ENCODE measurements at places on chromosomes 6 and 20.

- no peak for DNase-seq
These were observed 15.0 kb downstream of the ELOVL5 start for GRCh38 chr6:53333439-53334408.

- no peak for DNase-seq
These were observed 475.9 kb upstream of the MARCKS start for GRCh38 chr6:113381232-113381631.

DNA sequence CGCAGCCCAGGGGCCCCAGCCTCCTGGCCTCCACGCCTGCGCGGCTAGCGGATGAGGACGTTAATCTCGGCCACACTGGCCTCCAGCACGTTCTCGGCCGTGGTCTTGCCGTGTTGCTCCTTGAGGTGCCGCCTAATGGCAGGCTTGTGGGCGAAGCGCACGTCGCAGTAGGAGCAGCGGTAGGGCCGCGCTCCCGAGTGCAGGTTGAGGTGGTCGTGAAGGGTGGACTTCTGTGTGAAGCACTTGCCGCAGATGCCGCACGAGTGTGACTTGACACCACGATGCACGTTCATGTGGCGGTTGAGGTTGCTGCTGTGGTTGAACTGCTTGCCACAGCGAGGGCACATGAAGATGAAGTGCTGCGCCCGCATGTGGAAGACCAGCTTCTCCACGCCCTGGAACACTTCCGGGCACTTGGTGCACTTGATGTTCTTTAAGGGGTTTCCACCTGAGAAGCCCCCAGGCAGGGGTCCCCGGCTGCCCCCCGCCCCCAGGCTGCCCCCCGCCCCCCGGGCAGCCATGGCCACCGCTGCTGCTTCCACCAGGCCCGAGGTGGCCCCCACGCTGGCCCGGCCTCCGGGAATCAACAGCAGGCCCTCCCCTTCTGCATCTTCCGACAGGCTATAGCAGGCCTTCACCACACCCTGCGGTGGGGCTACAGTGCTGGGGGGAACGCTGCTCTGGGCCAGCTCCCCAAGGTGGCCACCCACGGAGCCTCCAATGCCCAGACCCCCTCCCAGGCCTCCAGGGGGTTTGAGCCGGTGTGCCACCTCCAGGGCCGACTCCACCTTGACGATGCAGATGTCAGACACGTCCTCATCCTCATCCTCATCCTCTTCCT is 1.8 kb downstream of the ZBTB12 start:
- DNase-seq: no peak

DNA sequence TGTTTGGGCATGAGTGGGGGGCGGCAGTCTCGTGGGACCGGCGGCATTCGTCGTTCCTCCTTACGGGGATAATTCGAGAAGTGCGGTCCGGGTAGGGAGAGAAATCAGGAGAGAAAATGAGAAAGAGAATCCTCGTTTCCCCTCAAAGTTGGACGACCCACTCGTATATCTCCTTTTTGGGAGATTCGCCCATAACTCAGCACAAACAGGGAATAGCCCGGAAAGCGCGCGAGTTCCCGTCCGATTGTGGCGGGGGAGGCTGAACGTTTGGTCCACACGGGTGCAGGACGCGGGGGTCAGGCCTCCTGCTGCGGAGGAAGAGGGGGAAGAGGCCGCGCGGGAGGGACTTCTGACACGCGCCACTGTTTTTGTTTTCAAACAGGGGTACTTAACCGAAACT is 42.4 kb downstream of the POPDC3 start:
- no peak for DNase-seq

Measured in stimulated activated CD8-positive, alpha-beta memory T cell treated with anti-CD3 and anti-CD28 coated beads, Interleukin-4, amount 100 ng/mL, for 1 hour (primary cell).